ENCODE measurements at places on chromosomes 4 and X. TPM values are rescaled to one million over a fixed set of nuclear protein-coding genes. Genes with fewer than 3 reads are reported as not detected.

DNA sequence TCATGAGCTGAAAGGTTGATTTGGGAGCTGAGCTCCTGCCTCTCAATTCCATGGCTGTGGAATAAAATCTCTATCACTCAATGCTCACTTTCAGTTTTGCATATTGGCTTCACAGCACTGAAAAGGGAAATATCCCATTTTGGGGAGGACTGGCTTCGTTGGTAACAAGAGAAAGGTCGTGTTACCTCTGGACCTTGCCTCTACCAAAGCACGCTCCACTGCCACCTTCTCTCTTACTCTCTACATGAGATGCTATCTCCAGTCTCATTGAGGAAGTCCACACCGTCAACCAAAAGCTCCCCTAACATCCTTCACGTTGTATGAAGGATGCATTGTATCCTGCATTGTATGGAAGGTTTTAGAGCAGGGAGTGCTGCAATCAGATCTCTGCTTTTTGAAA lies 195.0 kb upstream of the LDB2 start:
- no peak overlapping the region for H3K4me3 ChIP-seq
- H3K27ac ChIP-seq = no peak overlapping the region
- peaks cover 8% of the 10 kb centered on the region for H3K4me1 ChIP-seq
- no peaks in the 10 kb centered on the region for H3K27me3 ChIP-seq

DNA sequence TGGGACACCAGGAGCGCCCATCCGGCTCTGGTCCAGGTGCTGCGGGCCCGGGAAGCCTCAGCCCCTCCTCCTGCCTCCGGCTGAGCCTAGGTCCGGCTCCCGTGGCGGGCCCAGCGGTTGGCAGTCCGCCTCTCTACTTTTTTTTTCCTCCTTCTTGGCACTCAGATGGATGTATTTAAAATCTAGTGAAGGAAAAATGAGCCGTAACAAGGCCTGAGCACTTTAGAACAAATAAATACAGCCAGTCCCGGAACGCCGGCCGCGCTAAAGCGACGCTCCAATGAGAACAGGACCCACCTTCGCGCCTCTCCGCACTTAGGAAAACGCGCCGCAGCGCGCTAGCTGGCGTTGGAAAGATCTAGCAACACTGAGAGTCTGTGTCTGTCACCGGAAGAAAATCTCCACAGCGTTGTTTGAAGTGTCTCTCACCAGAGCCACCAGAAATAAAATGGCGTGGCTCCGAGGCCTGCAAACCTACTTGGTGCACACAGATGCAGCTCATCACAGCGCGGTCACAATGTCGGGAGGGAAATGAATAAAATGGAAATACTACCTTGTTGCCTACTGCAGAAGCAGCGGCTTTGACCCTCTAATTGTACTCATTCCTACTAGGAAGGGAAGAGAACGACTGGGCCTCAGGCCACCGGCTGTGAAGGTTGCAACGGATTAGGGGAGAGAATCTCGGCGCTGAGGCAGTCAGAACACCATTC lies 4.7 kb downstream of the NEUROG2 start:
- peaks cover 82% of the 10 kb centered on the region for H3K27me3 ChIP-seq
- peaks cover 68% of the 10 kb centered on the region for H3K4me1 ChIP-seq
- DNase-seq = no peak
- peaks cover 8% of the 10 kb centered on the region for H3K36me3 ChIP-seq

- peaks cover 60% of the 10 kb centered on the region for H3K4me1 ChIP-seq
- H3K27me3 ChIP-seq = peaks cover 2% of the 10 kb centered on the region
- DNase-seq = no peak
- H3K36me3 ChIP-seq = peaks cover 5% of the 10 kb centered on the region
- no peak overlapping the region for H3K4me3 ChIP-seq
Observed at GRCh38 chr4:158811216-158811540, 42.4 kb downstream of the FNIP2 start.

GRCh38 chr4:106914223-106914622 lies 121.9 kb downstream of the DKK2 start:
- no peak overlapping the region for H3K27ac ChIP-seq
- H3K36me3 ChIP-seq = no peaks in the 10 kb centered on the region

Gene EPGN
- total RNA-seq = not detected

Gene XAGE3
- total RNA-seq = not detected

Gene ARX
- total RNA-seq = not detected
